ENCODE measurements at places on chromosomes 2 and 18.

- DNase-seq, result peak; percentile 79
These were observed at the start of gene COPS7B for GRCh38 chr2:231786177-231786916. COPS7B (plus strand) TSS chr2:231786445; CDS start chr2:231788571, 2,126 bp downstream.

- no peak for DNase-seq
These were observed 160.5 kb upstream of the KCNJ3 start for GRCh38 chr2:154537843-154538450.

GRCh38 chr2:64210816-64211215 is 66.6 kb upstream of the PELI1 start:
- DNase-seq, result no peak

GRCh38 chr18:1585881-1586488 is 681.3 kb downstream of the ADCYAP1 start:
- no peak for DNase-seq

DNA sequence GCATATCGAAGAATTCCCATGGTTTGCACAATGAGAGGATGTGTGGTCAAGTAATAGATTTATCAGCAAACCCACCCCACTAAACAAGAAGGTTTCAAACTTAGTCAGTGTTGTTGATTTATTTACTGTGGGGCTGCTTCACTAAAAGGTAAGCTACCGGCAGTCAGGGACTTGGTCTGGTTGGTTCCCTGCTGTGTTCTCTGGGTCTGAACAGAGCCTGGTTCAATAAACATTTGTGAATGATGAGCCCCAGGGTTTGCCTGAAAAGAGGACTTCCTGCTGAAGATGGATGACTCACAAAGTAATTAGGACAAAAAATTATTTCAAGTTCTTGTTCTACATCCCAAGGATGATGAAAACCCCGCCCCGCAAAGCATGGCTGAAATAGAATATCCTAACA is 108.3 kb downstream of the SPP2 start:
- DNase-seq, result no peak

DNA sequence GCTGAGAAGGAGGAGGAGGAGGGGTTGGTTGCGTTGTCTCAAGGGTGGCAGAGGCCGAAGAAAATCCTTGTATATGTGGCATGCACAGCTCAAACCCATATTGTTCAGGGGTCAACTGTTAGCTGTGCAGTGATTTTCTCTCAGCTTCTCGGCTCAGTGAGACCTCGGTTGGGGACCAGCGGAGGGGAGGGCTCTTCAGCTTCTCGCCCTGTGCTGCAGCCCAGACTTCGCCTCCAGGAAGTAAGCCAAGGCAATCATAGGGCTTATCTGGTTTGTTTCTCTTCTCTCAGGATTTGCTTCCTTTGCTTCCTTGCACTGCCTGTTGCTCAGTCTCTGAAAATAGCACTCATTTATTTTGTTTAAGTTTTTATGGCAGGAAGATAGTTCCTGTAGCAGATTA is 85.5 kb downstream of the SOWAHC start:
- no peak for DNase-seq

DNA sequence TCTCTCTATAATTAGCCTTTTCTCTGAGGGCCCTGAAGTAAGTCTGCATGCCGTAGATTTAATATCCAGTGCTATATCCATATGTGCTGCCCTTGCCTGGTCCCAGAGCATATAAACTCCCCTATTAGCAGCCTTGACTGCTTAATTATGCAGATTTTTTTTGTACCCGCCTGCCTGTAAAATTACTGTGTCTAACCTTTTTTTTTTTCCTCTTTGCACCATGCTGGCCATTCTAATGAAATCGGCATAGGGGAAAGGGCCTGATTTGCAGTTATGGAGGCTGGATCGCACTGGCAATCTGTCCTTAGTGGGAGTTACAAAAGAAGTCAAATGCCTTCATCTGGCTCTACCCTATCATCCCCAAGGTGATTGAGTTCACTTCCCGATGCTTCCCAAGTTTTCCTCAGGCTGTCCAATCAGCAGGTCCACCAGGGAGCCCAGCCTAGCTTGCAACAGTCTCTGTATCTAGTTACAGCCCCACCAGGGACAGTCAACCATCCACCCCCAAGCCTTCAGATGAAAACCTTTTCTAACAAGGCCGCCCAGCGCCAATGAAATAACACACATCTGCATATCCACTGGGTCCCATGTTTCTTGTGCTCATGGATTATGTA is 239.0 kb downstream of the ZNF521 start:
- DNase-seq, result no peak

DNA sequence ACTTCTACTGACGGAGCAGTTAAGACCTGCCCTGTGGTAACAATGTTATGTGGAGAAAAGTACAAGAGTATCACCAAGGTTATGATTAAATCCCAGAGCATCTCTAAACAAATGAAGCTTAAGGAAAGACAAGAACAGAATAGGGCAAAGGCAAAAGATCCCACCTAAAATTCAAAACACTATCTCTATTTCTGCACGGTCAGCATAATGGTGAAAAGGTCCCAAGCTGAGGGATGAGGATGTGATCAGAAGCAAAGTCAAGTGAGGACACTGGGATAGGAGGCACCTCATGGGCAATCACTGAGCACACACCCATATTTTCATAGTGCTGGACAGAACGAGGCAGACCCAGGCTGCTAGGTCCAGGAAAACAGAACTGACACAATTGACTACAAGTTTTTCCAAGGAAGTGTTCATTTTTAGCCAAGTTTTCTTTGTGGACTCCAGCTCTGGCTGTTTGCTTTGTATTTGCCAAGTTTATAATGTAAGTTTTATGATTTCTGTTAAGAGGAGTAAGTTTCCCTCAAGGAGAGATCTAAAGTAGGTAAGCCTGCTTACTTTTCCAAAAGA is 77.8 kb downstream of the NCKAP5 start:
- no peak for DNase-seq

DNA sequence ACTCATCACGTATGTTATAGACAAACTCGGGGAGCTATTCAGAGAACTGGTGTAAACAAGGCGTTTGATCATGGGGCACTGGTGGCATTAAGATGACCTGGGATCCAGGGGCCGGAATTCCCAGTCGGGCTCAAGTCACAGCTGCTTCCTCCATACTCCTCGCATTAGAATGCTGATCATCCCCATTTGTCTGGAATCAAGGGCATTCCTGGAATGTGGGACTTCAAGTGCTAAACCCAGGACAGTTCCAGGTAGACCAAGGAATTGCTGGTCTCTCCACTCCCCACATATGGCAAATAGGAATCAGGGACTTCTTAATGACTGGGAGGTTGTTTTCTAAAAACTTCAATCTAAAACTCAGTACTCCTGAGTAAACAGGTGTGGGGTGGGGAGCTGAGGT is 355.7 kb upstream of the RAB6C start:
- no peak for DNase-seq

- DNase-seq, result no peak
These were observed 289.7 kb downstream of the DYSF start for GRCh38 chr2:71742953-71743601.

DNA sequence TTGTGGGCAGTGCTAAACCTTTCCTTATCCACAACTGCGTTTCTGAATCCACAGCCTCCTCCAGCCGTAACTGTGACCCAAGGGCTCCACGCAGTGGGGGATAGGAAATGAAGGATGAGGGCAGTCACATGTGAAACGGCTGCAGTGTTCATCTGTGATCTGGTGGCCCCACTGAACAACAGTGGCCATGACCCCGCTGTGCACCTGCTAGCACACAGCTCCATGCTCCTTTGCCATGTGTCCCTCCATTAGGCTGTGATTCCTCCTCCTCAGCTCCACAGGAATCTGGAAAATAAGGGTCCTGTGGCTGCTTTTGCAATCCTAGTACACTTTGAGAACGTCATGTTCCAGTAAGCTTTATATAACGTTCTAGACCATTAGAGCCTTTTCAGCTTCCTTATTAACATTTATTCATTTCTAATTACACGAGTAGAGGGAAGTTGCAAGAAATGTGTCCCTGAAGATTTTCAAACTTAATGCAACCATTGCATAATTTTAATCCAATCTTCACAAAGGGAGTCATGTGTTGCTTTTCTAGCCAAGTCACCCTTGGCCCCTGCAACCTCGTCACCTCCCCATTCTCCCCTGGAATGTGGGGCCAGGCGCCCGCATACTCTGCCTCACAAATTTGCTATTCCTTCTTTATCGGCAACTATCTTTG is 7.1 kb upstream of the NAPG start:
- no peak for DNase-seq

GRCh38 chr18:45775743-45776142 is 49.7 kb upstream of the SIGLEC15 start:
- no peak for DNase-seq

DNA sequence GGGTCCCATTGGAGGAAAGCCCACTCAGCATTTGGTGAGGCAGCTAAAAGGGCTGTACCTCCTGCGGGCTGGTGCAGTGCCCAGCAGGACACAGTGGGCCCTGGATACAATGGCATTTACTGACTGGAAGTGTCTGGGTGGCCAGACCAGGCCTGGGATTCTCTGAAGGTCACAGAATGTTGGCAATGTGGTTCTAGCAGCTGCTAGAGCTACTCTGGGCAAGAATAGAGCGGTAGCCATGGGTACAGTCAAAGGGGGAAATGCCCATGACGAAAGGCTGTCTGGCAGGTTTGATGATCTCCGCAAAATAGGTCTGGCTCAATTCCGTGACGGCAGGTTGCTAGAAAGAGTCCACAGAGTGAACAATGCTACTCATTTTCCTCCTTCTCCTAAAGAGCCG is 241.8 kb downstream of the AFF3 start:
- no peak for DNase-seq

DNA sequence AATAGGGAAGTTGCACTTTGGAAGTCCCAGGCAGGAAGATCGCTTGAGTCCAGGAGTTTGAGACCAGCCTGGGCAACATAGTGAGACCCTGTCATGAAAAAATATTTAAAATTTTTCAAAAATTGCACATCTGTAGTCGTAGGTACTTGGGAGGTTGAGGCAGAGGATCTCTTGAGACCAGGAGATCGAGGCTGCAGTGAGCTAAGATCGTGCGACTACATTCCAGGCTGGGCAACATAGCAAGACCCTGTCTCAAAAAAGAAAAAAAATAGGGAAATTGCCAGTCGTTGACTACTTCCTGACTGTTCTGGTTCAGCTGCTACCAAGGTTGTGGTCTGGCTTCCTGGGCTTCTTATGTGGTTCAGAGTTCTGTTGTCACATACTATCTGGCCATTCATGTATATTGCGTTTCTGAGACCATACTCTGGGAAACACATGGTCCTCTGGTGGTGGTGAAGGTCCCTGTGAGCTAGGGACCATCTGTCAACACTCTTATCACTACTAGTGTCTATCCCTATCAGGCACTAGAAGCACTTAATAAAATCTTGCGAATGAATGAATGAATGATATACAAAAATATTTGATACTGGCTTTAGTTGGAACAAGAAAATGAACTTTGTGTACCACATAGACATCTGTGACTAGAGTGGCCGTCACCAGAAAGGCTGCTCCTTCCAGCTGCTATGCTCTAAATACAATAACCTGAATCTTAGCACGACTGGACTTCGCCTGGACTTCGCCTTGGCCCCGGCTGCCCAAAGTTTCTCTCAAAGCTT is 861 bp upstream of the KLHL23 start:
- DNase-seq, result no peak

DNA sequence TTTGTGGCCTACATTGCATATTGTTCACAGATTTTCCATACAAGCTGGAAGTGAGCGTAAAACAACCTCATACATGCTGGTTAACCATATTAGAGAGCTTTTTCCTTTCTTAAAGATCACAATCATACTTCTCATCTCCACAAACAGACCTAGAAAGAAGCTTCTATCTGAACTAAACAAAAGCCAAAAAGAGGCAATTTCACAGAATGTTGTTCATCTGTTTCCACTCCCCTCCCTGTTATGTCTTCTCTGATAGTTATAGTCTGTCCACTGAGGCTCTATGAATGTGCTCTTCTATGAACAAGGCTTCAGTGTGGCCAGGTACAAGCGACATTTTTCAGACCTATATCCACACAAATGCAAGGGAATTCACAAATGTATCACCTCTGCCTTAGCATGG is 63.4 kb downstream of the LDAH start:
- no peak for DNase-seq

GRCh38 chr2:159080641-159081040 is 112.2 kb downstream of the TANC1 start:
- no peak for DNase-seq

DNA sequence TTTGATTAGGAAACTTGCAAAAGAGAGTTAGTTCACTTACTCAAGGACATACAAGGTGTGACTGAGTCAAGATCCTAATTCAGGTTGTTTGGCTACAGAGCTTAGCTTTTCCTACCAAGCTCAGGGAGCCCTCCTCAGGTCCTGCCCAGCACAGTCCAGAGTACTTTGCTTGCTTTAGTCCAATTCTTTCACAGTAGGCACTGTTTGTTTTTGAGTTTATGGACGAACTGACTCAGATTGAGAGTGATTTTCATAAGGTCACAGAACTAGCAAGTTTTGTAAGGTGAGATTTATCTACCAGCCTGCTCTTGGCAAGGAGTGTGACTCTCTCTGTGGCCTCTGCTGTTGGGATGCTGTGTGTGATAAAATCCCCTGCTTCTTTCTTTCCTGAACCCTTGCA is 310.5 kb downstream of the PTPRM start:
- no peak for DNase-seq

GRCh38 chr2:68784915-68785314 is 50.3 kb downstream of the ARHGAP25 start:
- no peak for DNase-seq

DNA sequence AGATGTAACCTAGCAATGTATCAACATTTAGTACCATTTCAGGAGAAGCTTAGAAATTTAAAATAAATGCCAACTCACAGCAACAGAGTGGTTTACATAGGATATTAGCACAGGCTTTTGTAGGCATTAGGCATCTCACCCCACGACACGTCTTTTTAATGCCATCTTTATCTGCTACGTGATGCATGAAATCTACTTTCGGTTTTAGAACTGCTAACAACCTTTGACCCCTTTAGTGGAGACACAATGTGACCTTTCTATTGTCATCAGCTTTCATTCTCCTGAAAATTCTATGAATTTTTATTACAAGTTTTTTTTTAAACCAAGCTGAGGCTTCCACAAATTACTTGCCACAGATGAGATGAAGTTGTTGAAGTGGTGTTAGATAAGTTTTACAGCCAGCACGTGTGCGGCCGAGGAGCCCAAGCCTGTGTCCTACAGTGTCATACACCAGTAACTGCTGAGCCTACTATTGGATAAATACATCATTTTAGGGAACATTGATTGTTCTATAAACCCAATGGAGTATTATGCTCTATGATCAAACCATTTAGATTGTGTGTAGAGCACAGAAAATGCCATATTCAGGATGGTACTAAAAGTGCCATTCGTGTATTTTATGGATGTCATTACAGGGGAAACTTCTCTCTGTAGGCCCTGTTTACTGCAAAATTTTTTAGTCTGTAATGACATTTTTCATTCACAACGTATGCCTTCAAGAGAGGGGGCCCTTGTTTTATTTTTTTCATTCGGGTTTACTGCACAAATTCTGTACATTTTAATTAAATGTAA is 151.6 kb downstream of the PTGR3 start:
- no peak for DNase-seq

- DNase-seq, result no peak
These were observed 17.6 kb downstream of the AFF3 start for GRCh38 chr2:100124761-100125160.

GRCh38 chr2:98868548-98869271 is 67.3 kb downstream of the CRACDL start:
- DNase-seq, result no peak

DNA sequence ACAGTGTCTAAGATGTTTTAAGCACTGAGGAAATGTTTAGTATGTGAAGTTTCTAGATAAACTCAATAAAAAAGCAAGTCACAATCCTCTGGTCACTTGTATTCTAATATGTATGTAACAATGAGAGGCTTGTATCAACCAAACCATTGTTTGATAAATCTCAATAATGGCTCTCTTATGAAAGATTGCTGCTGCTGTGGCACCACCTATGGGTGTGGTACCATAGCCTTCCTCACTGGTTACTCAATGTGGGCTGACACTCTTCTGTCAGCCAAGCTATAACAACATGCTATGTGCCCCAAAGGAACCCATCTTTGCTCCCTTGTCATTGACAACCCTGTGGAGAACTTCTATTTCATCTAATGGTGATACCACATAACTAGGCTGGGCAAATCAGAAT is 12.6 kb upstream of the RAB1A start:
- no peak for DNase-seq

Measured in activated CD4-positive, alpha-beta T cell treated with anti-CD3 and anti-CD28 coated beads for 4 hours (primary cell).